Thyroid gland (tissue), 4 donors: ENCODE measurements at places on chromosomes 16 and 17.

GRCh38 chr17:2266045-2266864, 37.3 kb downstream of the SMG6 start:
- DNase-seq, result peak; percentile 20

DNA sequence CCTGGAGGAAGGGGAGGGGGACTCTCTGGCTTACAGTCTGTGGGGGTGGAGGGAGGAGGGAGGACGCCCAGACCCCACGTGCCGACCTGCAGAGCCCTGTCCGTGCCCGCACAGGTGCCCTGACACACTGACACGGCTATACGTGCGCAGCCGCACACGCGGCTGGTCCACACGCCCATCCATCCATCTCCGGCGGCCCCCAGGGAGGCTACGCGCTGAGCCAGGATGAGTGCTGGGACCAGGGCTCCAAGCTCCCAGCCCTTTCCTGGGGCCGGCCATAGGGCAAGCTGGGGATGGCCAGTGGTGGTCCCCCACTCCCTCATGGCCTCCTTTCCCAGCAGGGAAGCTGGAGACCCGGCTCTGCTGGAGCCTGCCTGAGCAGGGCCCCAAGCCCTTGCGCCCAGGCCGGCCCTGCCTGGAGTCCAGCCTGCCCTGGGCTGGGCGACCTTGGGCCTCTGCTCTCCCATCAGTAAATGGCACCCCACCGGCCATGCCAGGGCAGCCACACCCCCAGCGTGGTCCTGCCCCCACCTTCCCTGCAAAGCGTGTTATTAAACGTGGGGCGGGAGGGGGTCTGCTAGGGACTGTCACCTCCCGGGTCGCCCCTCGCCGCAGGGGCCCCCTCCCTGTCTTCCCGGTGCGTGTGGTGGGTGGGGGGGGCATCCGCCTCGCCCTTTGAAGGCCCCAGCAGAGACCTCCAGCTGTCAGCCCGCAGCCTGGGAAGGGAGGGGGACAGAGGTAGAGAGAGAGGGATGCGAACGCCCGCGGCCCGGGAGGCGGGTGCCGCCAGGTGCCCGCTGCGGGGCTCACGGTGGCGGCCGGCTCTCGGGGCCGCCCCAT, 863 bp downstream of the CASKIN1 start:
- DNase-seq, result no peak

- DNase-seq, result no peak
These were observed 28.3 kb downstream of the C16orf95 start for GRCh38 chr16:87288753-87289362.

DNA sequence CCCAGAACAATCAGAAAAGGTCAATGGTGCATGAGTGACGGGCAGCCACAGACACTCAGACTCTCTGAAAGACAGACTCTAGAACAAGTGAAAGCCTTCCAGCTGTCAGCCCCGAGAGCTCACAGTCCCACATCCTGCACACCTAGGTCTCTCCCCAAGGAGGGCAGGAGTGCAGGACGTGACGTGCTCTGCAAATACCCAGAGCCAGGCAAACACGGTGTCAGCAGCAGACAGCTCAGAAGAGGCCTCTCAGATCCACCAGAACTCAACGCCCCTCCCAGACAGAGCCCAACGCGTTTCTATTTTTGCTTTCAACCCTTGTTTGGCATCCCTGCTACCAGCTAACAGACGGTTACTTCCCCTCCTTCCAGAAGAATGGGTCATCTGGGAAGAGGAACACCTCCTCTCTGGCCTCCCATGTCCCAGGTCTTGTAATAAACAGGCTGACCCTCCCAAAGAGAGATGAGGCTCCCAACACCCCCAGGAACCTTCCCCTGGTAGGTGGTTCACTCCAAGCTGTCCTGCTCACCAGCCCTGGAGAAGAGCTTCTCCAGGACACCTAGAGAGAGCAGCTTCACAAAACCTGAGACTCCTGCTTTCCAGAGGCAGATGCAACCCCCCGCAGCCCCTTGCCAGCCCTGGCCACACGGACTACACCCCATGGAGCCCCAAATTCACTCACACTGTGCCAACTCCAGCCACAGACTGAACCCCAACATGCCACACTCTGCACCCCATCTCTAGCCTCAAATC, 7.6 kb downstream of the PITPNM3 start:
- peak; percentile 47 for DNase-seq

DNA sequence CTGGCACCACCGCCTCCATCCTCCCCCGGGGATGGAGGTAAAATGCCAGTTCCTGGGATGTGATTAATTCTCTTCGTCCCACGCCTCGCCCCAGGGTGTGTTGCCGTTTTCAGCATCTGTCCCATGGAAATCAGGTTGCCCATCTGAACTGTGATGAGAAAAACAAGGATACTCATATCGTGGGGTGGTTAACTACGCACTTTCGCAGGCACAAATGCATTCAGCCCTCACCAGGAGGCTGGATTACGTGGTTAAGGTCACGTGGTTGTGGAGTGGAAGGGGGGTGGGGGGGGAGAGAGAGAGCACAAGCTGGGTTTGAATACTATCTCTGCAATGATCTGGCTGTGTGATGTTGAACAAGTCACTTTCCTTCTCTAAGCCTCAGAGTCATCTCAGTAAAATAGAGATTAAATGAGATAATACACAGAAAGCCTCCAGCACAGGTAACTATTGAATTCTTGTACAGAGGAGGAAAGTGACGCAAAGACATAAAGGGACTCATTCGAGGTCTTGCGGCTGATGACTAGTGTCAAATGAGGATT, 74.7 kb downstream of the BMERB1 start:
- no peak for DNase-seq

GRCh38 chr17:45050481-45051059, 862 bp downstream of the DCAKD start:
- DNase-seq, result peak; percentile 60

- DNase-seq, result no peak
These were observed 24.7 kb upstream of the TOB1 start for GRCh38 chr17:50890675-50891516.

DNA sequence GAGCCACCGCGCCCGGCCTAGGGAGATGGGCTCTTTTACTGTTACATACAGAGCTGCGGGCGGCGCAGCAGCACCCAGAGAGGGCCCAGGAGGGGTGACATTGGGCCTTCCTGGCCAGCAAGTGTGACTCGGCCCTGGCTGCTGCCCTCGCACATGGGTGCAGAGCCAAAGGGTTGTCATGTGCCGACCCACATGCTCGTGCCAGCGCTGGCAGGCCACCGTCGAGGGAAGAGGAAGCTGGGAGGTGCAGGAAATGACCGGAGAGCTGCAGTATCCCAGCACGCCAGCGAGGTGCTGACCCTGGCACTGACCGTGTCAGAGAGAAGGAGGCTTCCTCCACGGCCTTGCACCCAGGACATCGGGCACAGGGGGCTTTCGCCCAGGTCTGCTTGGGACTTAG, 8.0 kb downstream of the ENDOV start:
- peak; percentile 15 for DNase-seq

DNA sequence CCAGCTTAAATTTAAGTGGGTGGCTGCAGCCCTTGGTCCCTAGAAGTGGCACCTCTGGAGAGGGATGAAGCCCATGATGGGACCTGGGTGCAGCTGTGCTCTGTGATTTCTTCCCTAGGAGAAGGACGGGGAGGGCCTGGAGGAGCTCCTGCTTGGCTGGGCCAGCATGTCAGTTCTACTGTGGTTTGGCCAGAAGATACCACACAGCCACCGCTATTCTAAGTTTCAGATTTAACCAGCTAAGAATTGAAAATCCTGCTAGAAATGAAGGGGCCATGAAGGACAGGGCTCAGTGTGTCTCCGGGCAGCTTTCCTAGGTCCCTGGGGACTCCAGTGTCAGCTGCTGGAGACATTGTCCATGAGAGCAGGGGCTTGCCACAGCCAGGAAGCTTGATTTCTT, 9.7 kb downstream of the RAP1GAP2 start:
- no peak for DNase-seq

DNA sequence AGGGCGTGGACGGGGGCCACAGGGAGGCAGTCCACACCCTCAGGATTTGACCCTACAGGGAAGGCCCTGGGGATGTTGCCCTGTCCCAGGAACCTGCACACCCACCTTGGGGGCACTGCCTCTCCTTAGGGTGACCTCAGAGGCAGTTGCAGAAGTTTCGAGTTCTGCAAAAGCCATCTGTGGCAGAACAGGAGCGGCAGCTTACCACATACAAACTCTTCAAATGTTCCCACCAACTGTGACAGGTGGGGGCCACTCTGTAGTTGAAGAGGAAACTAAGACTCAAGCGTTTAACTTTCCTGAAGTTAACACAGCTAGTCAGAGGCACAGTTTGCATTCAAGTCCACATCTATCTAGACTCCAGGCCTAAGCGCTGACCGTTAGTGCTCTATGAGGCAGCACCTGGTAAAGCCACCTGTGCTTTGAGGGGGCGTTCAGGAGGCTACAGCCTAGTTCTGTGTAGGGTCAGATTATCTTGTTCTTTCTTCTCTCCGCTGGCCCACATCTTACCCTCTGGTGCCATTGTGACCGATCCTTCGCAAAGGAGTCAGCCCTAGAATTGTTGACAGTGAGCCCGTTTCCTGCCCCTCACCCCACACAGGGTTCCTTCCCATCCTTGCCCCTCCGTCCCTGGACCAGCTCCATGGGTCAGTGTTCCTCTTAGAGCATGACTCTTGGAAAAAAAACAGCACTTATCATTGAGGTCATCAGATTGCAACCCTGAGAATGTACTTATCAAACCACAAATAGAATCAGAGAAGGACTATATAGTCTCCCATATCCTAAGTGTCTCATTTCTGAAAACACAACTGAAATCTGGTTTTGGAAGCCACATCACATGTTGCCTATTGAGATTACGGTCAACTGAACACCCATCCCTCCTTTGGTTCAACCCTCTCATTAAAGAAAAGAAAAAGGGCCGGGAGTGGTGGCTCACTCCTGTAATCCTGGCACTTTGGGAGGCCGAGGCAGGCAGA, 45.4 kb downstream of the CDH1 start:
- DNase-seq, result no peak

- peak; percentile 78 for DNase-seq
These were observed 20.0 kb downstream of the ST6GALNAC1 start for GRCh38 chr17:76623271-76624146.

DNA sequence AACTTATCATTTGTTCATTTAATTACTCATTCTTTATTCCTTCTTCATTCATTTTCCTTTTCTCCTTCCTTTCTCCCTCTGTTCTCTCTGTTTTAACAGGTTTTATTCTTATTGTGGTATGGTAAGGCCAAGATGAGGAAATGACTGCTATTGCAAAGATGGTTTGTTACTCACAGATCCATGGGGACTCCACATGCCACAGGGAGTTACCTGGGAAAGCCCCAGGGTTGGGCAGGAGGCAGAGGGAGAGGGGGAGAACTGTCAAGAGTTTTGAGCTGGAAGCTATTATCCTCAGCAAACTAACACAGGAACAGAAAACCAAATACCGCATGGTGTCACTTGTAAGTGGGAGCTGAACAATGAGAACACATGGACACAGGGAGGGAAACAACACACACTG, 453.3 kb downstream of the WWOX start:
- DNase-seq, result no peak
